Tibial nerve (tissue), 4 donors: ENCODE measurements at places on chromosomes 3 and 15. TPM values are rescaled to one million over a fixed set of nuclear protein-coding genes. Genes with fewer than 3 reads are reported as not detected.

DNA sequence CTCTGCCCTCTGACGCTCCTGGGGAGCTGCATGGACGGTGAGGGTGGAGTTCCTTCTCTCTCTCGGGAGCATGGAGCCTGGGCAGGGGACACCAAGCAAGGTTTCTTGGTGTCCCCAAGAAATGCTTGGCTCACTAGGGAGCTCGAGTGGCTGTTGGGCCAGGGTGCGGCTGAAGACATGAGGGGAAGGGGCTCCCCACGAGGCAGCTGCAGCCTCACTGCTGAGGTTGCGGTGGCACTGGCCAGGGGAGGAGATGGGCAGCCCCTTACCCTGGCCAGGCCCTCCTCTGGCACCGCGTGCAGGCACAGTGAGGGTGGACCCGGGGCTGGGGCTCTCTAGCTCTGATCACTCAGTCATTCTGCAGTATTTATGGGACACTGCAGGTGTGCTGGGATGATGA lies 43.5 kb upstream of the SLC41A3 start:
- DNase-seq, result no peak
- H3K27me3 ChIP-seq, result no peaks in the 10 kb centered on the region
- no peak overlapping the region for H3K4me3 ChIP-seq

DNA sequence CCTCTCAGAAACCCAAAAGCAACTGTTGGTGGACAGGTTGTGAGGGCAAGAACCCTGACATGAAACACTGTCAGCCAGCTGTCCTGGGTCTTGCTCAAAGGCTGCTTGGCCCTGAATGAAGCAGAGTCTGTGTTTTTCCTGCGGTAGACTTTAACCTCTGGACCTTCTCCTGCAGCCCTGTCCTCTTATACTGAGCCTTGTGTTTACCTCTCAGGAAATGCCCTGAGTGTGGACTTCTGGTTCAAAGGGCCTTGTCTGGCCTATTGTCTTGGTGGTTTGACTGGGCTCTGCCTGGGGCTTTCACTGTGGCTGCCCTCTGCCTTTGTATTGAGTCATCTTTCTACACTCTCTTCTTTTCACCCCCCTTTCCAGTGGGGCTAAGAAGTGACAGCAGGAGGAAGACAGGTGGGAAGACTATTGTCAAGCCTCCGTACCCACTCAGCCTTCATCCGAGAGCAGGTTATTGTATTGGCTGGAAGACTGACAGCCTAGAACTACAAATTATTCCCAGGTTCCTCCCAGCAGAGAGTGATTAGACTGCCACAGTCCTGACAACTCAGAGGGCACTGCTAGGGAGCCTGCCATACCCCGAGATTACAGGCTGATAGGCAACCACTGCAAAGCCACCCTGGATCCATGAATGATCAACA lies 3.5 kb downstream of the SEC13 start:
- no peak overlapping the region for H3K4me3 ChIP-seq
- no peak for DNase-seq
- no peak overlapping the region for H3K27ac ChIP-seq

- H3K27ac ChIP-seq, result no peak overlapping the region
- H3K27me3 ChIP-seq, result no peaks in the 10 kb centered on the region
- H3K4me3 ChIP-seq, result no peak overlapping the region
- no peaks in the 10 kb centered on the region for H3K4me1 ChIP-seq
These were observed 97.0 kb upstream of the SNRPN start for GRCh38 chr15:24857763-24858162.

- no peak for DNase-seq
- H3K36me3 ChIP-seq, result no peaks in the 10 kb centered on the region
- no peak overlapping the region for H3K4me3 ChIP-seq
- peak overlapping the region; percentile 81 for H3K27ac ChIP-seq
These were observed 84.9 kb downstream of the RFTN1 start for GRCh38 chr3:16428612-16429011.

DNA sequence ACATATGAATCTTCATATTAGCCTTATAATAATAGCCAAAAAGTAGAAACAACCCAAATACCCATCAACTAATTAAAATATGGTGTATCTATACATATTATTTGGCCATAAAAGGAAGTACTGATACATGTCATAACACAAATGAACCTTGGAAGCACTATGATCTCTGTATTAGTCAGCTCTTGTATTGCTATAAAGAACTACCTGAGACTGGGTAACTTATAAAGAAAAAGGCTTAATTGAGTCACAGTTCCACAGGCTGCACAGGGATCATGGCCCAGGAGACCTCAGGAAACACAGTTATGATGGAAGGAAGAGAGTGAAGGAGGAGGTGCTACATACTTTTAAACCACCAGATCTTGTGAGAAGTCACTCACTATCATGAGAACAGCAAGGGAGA lies 16.0 kb upstream of the CCR2 start:
- DNase-seq, result no peak
- no peaks in the 10 kb centered on the region for H3K4me1 ChIP-seq
- no peak overlapping the region for H3K4me3 ChIP-seq
- no peaks in the 10 kb centered on the region for H3K36me3 ChIP-seq
- H3K27ac ChIP-seq, result no peak overlapping the region

GRCh38 chr3:172846706-172847105 lies 96.2 kb downstream of the ECT2 start:
- H3K27me3 ChIP-seq, result no peaks in the 10 kb centered on the region
- no peaks in the 10 kb centered on the region for H3K4me1 ChIP-seq
- H3K36me3 ChIP-seq, result no peaks in the 10 kb centered on the region
- H3K4me3 ChIP-seq, result no peak overlapping the region
- no peak overlapping the region for H3K27ac ChIP-seq

- no peak for DNase-seq
- peak overlapping the region; percentile 85 for H3K4me3 ChIP-seq
- H3K27me3 ChIP-seq, result no peaks in the 10 kb centered on the region
- peak overlapping the region; percentile 69 for H3K27ac ChIP-seq
These were observed 708 bp downstream of the SEC22A start for GRCh38 chr3:123202451-123202850.

- H3K4me3 ChIP-seq, result no peak overlapping the region
- H3K36me3 ChIP-seq, result no peaks in the 10 kb centered on the region
- peaks cover 41% of the 10 kb centered on the region for H3K4me1 ChIP-seq
- no peak overlapping the region for H3K27ac ChIP-seq
- H3K27me3 ChIP-seq, result no peaks in the 10 kb centered on the region
These were observed 5.4 kb downstream of the PARL start for GRCh38 chr3:183879243-183879642.

- no peaks in the 10 kb centered on the region for H3K27me3 ChIP-seq
- H3K27ac ChIP-seq, result no peak overlapping the region
- H3K36me3 ChIP-seq, result no peaks in the 10 kb centered on the region
- H3K4me3 ChIP-seq, result no peak overlapping the region
These were observed 73.0 kb downstream of the FOXP1 start for GRCh38 chr3:71510510-71510909.

DNA sequence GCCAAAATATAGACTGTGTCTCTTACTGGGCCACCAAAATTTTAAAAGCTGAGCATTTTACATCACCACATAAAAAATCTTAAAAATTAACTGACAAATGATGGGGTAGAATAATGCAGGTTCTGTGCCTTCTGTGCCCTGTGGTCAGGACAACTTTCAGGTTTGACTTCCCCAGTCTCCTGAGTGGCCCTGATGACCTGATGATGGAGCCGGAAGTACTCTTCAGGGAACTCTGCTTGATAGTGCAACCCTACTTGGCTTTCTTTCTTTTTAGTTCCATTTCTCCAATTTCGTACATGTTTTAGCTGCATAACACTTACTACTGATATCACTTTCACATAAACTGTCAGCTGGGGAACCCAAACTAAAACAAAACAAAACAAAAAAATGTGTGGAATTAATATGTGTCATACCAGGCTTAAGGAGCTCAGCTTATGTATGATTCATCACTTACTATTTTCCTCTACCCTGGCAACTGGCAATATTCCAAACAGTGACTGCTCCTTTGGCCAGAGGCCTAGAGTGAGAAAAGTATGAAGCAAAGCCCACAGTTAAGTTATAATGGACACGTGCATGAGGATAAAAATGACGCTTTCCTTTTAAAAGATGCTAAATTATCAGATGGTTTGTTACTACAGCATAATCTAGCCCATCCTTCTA lies 194.3 kb downstream of the BCHE start:
- no peak overlapping the region for H3K27ac ChIP-seq
- no peaks in the 10 kb centered on the region for H3K27me3 ChIP-seq
- no peaks in the 10 kb centered on the region for H3K4me1 ChIP-seq
- H3K4me3 ChIP-seq, result no peak overlapping the region
- H3K36me3 ChIP-seq, result no peaks in the 10 kb centered on the region

DNA sequence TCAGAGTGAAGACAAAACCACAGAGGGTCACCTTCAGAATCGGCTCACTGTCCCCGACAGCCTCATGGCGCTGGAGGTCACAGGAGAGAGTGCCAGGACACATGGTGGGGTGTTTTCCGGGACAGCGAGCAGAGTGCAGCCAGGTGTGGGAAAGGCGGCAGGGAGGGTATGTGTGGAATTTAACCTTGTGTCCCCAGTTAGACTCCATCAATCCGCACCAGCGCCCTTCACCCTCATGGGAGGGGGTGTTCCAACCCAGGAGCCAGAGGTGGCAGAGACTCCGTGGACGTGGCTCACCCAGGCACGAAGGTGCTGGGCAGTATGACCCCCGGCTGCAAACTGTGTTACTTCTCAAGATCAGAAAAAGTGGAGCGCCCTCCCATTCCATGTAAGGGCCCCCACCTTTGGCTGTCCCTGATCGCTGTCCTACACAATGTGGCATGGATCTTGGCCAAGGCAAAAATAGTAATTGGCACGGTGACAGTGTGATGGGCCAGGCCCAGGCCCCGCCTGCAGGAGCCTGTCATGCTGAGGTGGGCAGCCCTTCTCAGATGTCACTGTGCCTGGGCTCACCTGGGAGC lies 190.3 kb downstream of the XXYLT1 start:
- no peak overlapping the region for H3K4me3 ChIP-seq
- no peaks in the 10 kb centered on the region for H3K36me3 ChIP-seq
- no peaks in the 10 kb centered on the region for H3K4me1 ChIP-seq
- H3K27me3 ChIP-seq, result no peaks in the 10 kb centered on the region
- no peak for DNase-seq

DNA sequence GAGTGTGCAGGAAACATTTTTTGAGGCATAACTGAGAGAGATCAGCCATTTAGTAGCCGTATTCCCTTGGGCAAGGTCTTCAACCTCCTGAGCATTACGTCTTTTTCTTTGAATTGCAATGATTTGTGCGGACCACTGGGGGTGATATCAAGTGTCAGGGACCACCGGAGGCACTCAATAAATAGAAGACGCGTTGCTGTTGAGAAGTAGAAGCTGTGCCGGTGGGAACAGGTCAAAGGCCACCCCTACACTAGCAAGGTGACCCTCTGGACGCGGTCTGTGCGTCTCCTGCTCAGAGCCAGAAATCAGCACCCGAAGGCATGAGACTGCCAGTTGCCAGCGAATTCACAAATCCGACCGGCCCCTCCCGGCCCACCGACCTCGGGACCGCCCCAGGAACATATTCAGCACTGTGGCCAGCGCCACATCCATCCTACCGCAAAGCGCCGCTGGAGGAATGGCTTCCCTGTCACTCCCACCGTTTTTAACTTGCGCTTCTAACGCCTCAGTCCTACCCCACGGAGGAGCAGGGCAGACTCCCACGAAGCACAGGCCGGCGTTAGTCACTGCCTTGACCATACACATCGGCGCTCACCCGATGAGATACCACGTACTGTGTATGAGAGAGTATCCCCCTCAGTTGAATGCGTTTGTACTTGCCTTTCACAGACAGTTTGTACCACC lies 1.4 kb upstream of the GHSR start:
- no peak overlapping the region for H3K4me3 ChIP-seq
- no peaks in the 10 kb centered on the region for H3K27me3 ChIP-seq
- H3K36me3 ChIP-seq, result no peaks in the 10 kb centered on the region
- H3K27ac ChIP-seq, result no peak overlapping the region

DNA sequence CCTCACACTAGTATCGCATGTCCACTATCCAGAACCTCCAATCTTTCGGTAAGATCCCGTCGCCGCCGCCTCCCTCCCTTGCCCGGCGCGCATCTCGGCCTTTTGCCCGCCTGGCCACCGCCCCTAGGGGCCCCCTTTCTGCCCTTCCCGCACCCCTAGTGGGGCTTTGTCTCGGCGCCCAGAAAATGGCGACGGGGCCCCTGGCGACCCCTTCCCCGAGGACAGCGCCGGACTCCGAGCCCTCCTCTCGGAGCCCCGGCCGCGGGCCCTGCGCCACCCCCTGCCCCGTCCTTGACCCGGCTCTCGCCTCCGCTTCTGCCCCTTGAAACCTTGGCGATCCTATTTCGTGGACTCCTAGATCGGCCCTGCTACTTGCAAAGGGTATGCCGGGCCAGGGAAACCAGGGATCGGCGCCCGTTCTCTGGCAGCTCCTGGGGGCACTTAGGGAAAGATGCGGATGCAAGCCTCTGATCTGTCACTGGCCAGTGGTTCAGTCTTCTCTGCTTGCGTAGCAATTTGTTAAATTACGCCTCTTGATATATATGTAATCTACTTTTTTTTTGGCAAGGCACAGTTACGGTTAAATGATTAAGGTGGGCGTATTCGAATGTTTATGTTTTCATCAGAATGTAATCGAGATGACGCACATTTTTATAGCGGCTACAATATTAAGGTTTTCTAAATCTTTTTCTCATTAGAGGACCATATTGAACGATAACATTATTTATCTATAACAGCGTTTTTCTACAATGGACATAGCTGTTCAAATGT lies 603 bp downstream of the EIF1B start:
- H3K4me3 ChIP-seq, result peak overlapping the region; percentile 96
- H3K36me3 ChIP-seq, result no peaks in the 10 kb centered on the region
- H3K27ac ChIP-seq, result peak overlapping the region; percentile 99

DNA sequence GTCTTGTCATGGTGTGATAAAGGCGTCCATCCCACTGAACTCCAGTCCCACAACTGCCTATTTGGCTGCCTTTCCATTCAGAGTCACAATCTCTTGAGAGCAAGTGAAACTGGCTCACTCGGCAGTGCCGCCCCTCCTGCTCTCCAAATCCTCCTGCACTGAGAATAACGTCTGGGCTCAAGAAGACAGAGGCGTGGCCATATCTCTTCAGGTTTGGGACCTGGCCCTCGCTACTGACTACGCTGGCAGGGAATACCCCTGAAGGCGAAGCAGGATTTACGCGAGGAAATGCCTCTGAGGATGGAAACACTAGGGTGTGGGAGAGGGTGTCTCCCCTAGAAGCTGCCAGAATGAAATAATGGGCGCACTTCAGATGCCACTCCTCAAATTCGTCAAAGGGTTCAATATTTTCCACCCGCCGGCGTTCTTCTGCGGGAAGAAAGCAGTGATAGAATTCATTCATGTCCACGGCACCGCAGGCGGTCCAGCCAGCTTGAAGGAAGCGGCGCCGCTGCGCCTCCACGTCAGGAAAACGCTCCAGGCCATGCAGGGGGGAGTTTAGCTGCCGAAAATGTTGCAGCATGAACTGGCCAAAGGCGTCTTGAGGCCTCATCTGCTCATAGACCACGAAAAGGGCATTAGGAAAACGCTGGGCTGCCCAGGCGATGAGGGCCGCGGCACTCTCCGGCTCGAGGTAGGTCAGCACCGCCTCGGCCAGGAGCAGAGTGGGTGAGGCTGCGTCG lies 985 bp downstream of the LCMT2 start:
- H3K36me3 ChIP-seq, result no peaks in the 10 kb centered on the region
- no peak for DNase-seq
- H3K4me3 ChIP-seq, result peak overlapping the region; percentile 77
- no peaks in the 10 kb centered on the region for H3K27me3 ChIP-seq
- peaks cover 26% of the 10 kb centered on the region for H3K4me1 ChIP-seq
- peak overlapping the region; percentile 83 for H3K27ac ChIP-seq

IQSEC1 gene
- 63.8 TPM for total RNA-seq

ZNF660 gene
- total RNA-seq, result 3.7 TPM

RPUSD2 gene
- total RNA-seq, result 11.4 TPM

GABRB3 gene
- total RNA-seq, result 1.2 TPM

PRR20G gene
- total RNA-seq, result not detected

ACTRT3 gene
- total RNA-seq, result 3.9 TPM

KBTBD13 gene
- not detected for total RNA-seq

ALDH1A2 gene
- 16.2 TPM for total RNA-seq

HTR3E gene
- total RNA-seq, result not detected

PLSCR5 gene
- total RNA-seq, result not detected
